ENCODE measurements at places on chromosomes 5 and 9.
A peak's percentile ranks its signal among the peaks of the same experiment; 100 is the strongest.

- no peak for DNase-seq
Measured at GRCh38 chr5:1412163-1412562, 33.1 kb downstream of the SLC6A3 start.

GRCh38 chr5:176856746-176857145, 42.4 kb downstream of the HK3 start:
- no peak for DNase-seq

GRCh38 chr5:100434815-100435214, 100.4 kb upstream of the FAM174A start:
- no peak for DNase-seq

DNA sequence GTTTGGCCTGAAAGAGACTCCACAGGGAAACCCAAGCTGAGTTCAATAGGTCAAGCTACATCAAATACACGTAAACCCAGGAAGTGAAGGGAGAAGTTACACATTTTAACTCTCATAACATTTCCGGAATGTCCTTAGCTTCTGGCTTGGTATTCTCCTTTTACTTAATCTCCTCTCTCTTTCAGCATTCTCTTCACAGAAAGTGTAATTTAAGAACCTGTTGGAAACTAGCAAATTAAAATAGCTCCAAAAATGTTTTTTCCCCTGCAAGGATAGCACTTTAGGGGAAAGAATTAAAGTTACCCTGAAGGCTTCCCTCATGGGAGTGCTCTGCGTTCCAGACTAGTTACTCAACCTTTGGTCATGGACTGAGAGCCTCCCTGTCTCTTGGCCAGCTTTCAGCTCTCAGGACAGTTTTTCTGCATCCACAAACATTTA, 292.7 kb upstream of the TARS1 start:
- peak; percentile 82 for DNase-seq

GRCh38 chr5:68915079-68915478, 178.7 kb upstream of the SLC30A5 start:
- DNase-seq = no peak

DNA sequence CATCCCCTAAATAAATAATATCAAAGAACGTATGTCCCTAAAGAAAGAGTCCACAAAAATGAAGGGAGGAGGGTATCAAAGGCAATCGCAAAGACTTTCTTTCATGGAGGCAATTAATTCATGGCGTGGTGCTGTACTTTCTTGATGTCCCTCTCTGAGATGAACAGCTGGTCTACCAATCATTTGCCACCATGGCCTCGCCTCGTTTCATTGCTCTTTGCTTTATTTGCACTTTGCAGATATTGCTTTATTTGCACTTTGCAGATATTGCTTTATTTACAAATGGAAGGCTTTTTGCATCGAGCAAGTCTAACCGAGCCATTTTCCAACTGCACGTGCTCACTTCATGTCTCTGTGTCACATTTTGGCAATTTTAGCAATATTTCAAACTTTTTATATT, 104.0 kb upstream of the PTCH1 start:
- DNase-seq = no peak

DNA sequence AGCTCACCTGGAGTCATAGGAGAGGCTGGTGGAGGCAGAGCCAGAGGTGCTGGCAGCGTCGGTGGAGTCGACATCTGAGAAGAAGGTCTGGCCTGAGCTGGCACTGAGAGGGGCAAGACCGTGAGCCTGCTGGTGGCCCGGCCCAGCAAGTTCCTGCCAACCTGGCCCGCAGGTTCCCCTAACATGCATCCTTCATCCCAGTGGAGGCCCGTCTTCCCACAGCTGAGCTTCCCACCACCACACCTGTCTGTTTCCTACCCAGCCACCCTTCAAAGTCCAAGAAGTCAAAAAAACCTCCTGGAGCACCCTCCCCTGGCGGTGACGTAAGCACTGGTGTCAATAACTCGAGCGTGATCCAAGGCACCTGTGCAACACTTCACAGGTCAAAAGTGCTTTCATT, 16.9 kb downstream of the PHF19 start:
- DNase-seq = no peak

GRCh38 chr9:114318416-114318815, 4.5 kb upstream of the ORM1 start:
- DNase-seq = no peak

- no peak for DNase-seq
Measured at GRCh38 chr5:68277431-68277830, 61.9 kb downstream of the PIK3R1 start.

GRCh38 chr9:90684736-90685135, 42.1 kb upstream of the DIRAS2 start:
- DNase-seq = no peak

- DNase-seq = no peak
Measured at GRCh38 chr9:5629312-5630080, 589 bp downstream of the RIC1 start.

DNA sequence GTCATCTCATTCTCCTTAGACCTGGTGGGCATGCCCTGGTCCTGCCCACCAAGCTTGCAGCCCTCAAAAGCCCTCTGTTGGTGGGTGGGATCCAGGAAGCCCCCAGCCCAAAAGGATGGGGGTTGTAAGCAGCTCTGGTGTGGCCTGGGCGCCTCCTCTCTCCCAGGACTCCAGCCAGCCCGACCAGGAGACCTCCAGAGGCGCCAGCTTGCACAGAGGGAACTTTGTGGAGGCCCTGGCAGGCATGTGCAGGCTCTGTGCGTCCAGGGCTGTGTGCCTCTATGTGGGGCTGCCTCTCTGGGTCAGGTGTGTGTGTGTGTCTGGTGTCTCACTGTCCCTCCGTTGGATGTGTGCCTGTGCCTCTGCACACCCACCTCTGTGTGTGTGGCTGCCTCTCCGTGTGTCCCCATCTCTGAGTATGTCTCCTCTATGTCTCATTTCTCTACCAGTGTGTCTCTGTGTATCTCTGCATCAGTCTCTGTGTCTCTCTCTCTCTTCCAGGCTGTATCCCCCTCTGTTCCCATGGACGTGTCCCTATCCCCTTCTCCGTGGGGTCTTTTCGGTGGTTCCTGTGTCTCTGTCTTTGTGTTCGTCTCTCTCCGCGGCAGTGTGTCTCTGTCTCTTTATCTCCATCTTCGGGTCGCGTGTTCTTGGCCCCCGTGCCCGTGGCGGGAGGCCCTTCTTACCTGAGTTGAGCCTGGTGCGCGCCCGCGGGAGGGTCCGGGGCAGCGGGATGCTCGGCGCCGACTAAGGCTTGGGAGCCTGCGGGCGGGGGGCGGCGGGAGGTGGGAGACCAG, 501 bp downstream of the ENHO start:
- no peak for DNase-seq

DNA sequence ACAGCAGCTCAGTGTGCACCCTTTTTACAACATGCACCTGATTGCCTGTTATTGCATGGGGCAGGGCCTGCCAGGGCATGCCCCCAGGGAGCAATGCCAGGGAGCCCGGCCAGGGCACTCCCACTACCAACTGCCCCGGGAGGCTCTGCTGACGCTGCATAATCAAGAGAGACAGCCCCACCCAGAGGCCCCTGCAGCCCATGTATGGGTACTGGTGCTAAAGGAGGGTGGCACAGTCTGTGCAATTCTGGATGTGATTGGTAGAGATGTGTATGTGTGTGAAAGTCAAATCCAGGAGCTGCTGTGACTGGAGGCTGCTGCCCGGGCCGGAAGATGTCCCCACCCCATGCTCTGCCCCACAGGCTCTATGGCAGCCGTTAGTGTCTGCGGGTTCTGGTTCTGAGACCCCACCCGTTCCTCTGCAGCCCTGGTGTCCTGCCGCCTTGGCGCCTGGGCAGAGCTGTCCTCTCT, 3.9 kb upstream of the NEURL1B start:
- no peak for DNase-seq

- DNase-seq = no peak
Measured at GRCh38 chr5:10556289-10556807, 7.5 kb upstream of the ANKRD33B start.

DNA sequence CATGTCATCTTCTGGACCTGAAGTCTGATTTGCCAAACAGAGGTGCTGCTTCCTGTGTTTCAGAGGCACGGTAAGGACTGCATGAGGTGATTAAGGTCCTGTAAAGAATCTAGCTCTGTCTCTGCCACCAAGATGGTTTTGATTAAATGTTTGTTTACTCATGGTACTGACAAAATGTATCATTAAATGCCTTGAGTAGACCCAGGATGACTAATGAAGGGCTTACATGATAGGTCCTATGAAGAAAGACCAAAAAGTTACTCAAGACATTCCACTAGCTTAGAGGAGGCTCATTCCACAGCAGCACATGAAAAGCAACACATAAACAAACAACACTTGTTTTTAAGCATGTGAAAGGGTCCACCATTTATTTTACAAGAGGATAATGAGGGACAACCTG, 100.9 kb downstream of the BOD1 start:
- DNase-seq = peak; percentile 65

DNA sequence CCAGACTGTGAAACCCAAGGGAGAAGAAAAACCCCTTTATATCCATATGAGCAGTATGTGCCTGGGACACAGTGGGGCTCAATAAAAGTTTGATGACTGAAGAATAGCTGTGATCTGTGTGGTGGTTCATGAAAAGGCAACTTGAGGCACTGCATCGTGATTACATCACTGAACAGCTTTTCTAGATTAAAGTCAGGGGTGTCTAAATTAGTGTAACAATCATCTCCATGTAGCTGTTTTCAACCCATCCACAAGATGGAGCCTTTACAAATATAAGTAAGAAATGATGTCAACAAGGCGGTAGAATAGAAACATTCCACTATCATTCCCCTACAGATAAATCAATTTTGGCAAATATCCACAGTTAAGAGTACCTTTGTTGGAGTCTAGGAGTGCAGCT, 55.5 kb downstream of the PRRC1 start:
- DNase-seq = no peak

DNA sequence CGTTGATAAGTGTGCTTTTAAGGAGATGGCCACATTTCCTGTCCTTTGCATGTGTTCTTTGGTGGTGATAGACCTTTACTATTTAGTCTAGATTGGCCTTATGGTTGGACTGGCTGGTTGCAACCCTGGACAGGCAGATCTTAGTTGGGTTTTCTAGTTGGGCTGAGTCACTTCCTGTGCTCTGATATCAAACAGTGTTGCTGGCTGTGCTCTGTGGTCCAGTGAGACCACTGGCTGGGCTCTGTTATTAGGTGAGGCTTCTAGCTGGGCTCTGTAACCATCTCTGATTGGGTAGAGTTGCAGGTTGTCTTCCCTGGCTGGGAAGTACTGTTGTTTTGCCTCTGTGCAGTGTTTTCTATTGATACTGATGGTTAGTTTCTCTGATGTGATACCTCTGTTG, 432.5 kb downstream of the LRRC70 start:
- no peak for DNase-seq

DNA sequence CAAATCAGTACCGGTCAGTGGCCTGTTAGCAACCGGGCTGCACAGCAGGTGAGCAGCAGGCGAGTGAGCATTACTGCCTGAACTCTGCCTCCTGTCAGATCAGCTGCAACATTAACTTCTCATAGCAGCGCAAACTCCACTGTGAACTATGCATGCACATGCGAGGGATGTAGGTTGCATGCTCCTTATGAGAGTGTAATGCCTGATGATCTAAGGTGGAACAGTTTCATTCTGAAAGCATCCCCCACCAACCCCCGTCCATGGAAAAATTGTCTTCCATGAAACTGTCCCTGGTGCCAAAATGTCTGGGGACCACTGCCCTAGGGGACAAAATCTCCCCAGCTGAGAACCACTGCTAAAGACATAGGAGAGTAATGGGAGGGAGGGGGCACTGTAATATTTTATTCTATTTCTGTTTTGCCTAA, 51.1 kb downstream of the P4HA2 start:
- DNase-seq = no peak

- no peak for DNase-seq
Measured at GRCh38 chr9:14251154-14252071, 62.5 kb downstream of the NFIB start.

GRCh38 chr9:95193067-95193466, 124.4 kb downstream of the FANCC start:
- no peak for DNase-seq

DNA sequence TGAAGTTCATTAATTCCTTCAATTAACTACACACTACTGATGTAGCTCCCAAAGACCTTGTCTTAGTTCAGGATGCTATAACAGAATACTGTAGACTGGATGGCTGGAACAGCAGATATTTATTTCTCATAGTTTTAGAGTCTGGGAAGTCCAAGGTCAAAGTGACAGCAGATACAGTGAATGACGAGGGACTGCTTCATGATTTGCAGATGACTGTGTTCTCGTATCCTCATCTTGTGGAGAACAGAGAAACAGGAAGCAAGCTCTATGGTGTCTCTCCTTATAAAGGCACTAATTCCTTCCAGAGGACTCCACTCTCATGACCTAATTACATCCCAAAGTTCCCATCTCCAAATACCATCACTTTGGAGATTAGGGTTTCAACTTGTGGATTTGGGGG, 65.6 kb upstream of the MAP1B start:
- DNase-seq = no peak

DNA sequence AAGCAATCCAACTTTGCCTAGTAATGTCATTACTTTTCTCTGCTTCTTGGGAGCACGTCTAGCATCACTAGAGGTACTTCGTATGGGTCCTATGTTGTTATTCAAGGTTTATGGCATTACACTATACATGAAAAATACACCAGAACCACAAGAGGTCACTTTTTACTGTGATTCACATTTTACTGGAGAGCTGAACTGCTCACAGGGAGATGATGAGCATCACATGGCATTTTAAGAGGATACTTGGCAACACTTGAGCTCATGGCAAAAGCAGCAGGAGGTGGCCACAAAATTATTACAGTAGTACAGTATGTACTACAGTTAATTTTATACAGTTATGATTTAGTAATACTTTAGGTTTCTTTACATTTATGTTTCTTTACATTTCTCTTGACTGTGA, 223.4 kb downstream of the PARP8 start:
- DNase-seq = no peak

DNA sequence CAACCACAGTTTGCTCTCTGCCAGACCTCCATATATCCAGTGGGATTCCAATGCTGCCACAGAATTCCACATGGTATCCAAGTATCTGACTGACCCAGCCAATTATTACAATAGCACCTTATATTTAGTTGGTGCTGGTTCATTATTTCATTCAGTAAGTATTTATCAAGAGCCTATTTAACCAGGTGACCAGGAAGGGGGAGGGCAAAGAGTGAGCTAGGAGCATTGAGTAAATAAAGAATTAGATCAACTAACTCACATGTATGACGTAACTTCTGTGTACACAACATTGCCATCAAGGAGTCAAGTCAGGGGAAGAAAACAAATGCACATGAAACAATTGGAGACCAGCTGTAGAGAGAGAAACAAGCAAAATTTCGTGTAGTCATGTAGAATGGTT, 207.1 kb upstream of the PAPPA start:
- no peak for DNase-seq

GRCh38 chr9:98881836-98882568, 61.7 kb upstream of the COL15A1 start:
- no peak for DNase-seq

- DNase-seq = no peak
Measured at GRCh38 chr9:69254223-69254622, 70.8 kb upstream of the ENTREP1 start.

- DNase-seq = no peak
Measured at GRCh38 chr5:167903659-167904058, 387.8 kb upstream of the WWC1 start.
